ENCODE measurements at places on chromosomes 7 and 10.

DNA sequence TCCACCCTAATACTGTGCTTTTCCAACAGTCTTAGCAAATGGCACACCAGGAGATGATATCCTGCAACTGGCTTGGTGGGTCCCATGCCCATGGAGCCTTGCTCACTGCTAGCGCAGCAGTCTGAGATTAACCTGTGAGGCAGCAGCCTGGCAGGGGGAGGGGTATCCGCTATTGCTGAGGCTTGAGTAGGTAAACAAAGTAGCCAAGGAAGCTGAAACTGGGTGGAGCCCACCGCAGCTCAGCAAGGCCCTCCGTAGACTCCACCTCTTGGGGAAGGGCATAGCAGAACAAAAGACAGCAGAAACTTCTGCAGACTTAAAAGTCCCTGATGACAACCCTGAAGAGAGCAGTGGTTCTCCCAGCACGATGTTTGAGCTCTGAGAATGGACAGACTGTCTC lies 399.0 kb downstream of the CCSER2 start:
- no peak for DNase-seq

DNA sequence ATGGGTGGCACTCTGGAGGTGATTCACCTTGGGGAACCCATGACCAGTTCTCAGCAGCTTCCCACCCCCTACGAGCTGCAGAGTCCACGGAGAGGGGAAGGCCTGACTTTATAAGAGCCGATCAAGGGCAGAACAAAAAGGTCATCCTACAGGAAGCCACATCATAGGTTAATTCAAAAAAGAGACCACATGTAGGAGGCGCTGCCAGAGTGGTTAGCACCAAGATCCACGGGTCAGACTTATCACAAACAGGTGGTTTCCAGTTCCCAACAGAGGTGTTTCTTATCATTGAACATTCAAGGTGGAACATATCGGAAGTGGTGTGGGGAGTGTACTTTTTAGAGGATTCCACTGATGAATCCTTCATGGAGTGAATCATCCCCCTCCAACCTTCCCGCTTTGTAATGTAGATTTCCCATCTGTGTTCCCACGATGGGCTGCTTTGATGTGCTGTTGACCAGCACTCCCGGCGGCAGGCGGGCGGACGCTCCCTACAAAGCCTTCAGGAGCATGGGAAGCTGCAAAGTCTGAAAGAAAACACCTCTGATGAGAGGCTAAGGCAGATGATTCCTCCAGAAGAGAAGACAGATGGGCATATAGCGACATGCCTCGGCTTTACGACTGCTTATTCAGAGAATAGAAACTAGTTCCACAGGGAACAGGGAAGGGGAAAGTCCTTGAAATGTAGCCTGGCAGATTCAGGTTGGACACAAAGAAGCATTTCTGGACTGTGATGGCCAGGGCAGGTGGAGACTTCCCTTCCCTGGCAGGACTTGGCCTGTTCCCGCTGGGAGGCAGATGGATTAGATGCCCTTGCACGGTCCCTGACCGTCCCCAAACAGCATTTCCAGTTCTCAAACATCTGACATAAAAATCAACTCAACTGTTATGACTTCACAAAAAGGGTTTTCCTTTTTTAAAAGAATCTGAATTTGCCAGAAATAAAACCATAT lies 66.5 kb downstream of the AFAP1L2 start:
- no peak for DNase-seq

- no peak for DNase-seq
These were observed 35.4 kb upstream of the PTER start for GRCh38 chr10:16401416-16401815.

- DNase-seq = no peak
These were observed 386.0 kb downstream of the KIF20B start for GRCh38 chr10:90087197-90088023.

DNA sequence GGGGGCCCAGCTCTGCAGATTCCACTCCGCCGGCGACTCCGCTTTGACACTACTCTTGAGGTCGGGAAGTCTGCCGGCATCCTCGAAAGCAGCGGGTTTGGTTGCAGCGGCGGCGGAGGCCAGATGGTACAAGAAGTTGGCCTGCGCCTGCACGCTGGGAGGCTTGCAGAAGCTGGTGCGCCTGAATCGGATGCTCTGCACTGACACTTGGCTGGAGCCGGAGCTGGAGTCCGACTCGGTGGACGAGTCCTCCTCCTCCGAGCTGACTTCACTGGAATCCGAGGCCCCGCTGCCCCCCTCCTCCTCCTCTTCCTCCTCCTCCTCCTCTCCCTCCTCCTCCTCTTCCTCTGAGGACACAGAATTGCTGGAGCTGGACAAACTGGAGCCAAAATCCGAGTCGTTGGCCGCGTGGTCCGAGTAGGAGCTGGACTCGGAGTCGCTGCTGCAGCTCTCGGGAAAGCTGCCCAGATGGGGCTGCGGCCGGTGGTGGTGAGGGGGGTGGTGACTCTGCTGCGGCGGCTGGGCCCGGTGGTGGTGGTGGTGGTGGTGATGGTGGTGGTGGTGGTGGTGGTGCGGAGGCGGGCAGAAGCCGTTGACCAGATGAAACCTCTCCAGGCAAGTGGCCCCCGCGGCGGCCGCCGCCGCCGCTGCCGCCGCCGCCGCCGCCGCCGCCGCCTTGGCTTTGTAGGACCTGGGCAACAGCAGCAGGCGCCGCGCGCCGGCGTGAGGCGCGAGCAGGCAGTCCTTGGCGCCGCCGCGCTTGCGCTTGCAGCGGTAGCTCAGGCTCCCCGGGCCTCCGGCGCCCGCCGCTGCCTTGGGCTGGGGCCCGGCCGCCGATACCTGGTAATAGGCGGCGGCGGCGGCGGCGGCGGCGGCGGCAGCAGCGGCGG lies 9.0 kb downstream of the SKIDA1 start:
- DNase-seq = no peak

GRCh38 chr7:65910237-65910636 lies 37.4 kb downstream of the VKORC1L1 start:
- DNase-seq = no peak
